GM19239 (cell line): ENCODE measurements at places on chromosomes 3 and 15.

GRCh38 chr3:185737740-185738680 lies 86.8 kb downstream of the IGF2BP2 start:
- DNase-seq: no peak

GRCh38 chr15:59904450-59905135 lies 99.5 kb upstream of the FOXB1 start:
- no peak for DNase-seq

- DNase-seq: no peak
These were observed 23.0 kb downstream of the HACL1 start for GRCh38 chr3:15578289-15578867.

GRCh38 chr3:194271460-194272035 lies 79.6 kb downstream of the CPN2 start:
- no peak for DNase-seq

- no peak for DNase-seq
These were observed 992 bp downstream of the RHOV start for GRCh38 chr15:40872791-40873693.

DNA sequence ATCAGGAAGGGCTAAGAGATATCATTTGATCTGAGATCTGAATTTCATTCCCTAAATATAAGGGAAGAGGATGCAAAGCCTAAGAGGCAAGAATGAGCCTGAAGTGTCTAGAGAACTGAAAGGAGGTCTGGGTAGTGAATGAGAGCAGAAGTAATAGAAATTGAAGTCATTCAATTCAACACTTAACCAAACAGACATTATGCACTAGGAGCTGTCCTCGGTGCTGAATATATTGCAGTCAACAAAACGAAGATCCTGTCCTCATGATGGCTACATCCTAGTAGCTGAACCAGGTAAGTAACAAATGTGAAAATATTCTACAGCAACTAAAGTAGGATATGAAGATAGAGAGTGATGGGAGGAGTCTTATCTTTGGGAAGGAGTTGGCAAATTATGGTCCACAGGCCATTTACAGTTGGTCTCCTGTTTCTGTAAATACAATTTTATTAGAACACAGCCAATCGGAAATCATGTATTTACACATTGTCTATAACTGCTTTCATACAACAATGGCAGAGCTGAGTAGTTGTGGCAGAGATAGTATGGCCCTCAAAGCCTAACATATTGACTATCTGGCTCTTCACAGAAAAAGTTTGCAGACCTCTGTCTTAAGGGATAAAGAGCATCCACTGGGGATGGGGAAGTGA lies 192.9 kb upstream of the CADPS start:
- DNase-seq: no peak

GRCh38 chr3:146247911-146248310 lies 3.0 kb downstream of the PLSCR4 start:
- DNase-seq: no peak

GRCh38 chr3:172680684-172681083 lies 30.2 kb downstream of the NCEH1 start:
- DNase-seq: no peak

GRCh38 chr3:59996056-59996455 lies 946.2 kb upstream of the CFAP20DC start:
- DNase-seq: no peak

GRCh38 chr3:52227766-52228165 lies 2.3 kb upstream of the TLR9 start:
- no peak for DNase-seq

DNA sequence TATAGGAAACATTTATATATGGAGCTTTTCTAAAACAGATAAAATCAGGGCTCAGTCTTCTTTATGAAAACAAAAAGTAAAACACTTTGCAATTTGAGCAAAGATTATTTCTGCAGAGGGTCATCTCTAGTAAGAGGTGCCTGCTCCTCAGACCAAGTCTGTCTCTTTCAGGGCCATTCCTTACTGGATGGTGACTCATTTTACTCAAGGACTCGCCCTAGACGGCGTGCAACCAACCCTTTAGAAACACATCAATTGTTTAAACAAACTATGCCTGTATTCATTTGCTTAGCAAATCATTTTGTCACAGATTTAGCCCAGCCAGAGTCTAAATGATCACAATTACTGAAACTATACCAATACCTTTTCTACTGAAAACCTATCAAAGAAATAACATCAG lies 242.8 kb upstream of the ICE2 start:
- no peak for DNase-seq

DNA sequence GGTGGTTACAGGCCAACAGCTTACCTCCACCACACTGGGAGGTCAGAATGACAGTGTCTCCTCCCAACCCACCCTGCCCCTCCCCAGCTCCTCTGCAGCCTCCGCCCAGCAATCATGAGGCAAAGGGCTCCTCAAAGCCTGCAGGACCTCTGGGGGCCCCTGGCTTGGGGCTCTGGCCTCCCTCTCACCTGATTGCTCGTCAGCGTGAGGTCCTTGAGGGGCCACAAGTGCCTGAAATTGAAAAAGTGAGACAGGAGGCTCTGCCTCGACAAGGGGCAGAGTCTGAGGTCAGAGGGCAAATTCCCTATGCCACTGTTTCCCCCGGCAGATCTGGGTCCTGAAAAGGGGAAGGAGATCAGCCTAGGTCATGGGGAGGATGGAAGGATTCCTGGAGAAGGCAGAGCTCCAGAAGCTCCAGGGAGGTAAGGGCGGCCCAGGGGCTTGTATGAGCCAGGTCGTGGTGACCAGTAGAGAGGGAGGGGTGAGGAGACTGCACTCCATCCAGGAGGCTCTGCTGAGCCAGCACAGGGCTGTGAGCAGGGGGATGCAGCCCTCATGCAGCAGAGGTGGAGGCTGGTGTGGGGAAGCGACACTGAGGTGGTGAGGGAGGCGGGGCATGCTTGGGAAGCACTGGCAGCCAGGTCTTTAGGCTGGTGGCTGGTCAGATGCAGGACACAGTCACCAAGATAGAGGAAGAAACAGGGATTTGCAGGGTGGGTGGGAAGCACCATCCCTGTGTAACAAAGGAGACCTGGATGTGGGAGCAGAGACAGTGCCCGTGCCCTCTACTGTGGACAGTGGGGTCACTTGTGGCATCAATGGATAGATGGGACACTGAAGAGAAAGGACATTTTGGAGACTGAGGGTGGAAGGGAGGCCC lies 20.1 kb downstream of the ALS2CL start:
- DNase-seq: no peak

- no peak for DNase-seq
These were observed 1.1 kb downstream of the CNBP start for GRCh38 chr3:129182390-129183185.
